CD4-positive, alpha-beta T cell treated with Interleukin-12 subunit alpha and Interleukin-12 subunit beta, for 1 hour (primary cell): ENCODE measurements at places on chromosomes 7 and 10.

- no peak for DNase-seq
Measured at GRCh38 chr10:124185084-124185483, 91.7 kb upstream of the CHST15 start.

DNA sequence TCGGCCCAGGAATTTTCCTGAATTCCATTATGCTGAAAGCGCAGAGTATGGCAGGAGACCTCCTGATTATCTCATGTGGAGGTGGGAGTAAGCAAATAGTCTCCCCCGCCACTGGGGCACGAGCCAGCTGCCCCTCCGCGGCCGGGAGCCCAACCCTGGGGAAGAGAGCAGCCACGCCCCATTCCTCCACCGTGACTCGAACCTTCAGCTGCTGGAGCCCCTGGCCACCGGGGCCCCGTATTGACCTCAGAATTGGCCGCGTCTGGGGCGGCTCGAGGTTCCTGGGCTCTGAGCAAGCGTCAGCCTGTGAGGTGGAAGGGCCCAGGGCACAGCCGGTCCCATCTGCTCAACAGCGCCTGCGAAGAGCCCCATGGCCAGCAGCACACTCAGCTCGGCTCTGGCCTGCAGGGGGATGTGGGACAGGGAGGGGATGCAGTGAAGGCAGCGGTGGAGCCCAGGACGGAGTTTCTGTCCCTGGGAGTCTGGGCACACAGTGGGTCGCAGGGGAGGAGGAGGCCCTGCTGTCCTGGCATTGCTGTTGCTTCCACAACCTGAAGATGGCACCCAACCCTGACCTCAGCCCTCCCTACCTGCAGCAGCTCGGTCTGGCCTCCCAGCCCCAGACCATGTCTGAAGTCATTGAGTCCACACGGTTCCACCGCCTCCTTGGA is 97.8 kb downstream of the CHST15 start:
- peak; percentile 10 for DNase-seq

DNA sequence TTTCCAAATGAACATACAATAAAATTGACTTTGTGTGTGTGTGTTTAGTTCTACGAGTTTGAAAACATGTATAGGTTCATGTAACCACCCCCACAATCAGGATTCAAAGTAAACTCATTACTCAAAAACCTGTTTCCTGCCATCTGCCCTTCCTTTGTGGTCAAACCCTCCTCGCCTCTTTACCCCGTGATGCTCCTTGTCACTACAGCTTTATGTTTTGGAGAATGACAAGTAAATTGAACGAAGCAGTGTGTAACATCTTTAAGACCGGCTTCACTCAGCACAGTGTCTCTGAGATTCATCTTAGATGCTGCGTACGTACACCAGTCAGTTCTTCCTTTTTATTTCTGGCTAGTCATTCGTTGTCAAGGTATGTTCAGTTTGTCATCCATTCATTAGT is 54.6 kb upstream of the MKI67 start:
- DNase-seq, result peak; percentile 54

- no peak for DNase-seq
Measured at GRCh38 chr7:127940381-127941160, 90.7 kb downstream of the LRRC4 start.

GRCh38 chr10:36412942-36413341 is 712.5 kb upstream of the ANKRD30A start:
- no peak for DNase-seq

DNA sequence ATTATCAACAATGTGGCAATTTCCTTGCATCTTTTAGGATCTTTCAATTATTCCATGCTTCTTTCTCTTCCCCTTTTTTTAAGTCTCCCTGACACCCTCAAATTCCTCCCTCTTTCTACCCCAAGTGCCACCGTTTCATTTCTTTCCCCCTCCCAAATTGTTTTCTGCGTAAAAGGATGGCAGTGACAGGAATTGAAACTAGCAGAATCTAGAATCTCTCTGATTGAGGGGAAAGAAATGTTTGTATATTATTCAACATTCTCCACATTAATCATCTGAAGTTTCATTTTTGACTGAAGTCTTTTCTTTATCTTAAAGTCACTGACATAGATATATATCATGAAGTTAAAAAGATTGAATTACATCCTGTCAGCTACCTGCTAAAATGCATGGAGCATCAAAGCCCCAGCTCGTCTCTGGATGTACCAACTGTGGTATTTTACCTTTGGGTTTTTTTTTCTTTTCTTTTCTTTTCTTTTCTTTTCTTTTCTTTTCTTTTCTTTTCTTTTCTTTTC is 633.5 kb downstream of the SORCS3 start:
- no peak for DNase-seq

- DNase-seq, result no peak
Measured at GRCh38 chr10:71493741-71494140, 97.0 kb downstream of the CDH23 start.

DNA sequence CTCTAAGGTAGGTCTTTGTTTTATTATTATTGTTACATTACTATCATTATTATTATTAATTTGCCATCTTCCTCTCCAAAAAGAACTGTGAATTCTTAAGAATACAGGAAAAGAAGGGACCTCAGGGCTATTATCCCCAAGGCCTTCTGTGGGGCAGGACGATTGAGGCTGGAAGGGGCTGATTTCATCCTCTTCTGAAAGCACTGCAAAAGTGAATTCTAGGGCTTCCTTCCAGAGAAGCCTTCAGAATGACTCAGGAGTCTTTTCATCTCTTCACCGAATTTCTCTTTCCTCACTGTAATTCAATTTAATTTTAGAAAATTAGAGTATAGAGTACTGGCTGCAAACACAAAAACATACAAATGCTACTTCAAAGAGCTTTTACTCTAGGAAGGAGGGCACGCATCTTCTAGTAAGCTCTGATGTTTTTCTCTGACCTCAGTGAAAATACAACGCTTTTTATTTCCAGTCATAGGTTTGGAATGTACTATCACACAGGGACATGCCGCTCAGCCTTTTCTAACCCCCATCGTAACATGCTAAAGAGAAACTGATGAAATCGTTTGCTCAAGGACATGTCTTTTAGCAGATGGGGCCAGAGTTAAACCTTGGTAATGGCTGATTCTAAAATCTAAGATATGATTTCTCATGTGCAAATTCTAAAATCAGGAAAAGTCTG is 280.2 kb upstream of the PITRM1 start:
- DNase-seq, result no peak

GRCh38 chr7:39504963-39505362 is 61.2 kb upstream of the YAE1 start:
- DNase-seq, result no peak

GRCh38 chr7:17152721-17153120 is 145.7 kb upstream of the AHR start:
- DNase-seq, result no peak
